ENCODE measurements at places on chromosomes 1 and 21. TPM values are rescaled to one million over a fixed set of nuclear protein-coding genes. Genes with fewer than 3 reads are reported as not detected.

Gene MYOC
- total RNA-seq, result not detected

Gene CLDN17
- total RNA-seq, result not detected

Gene CELA2B
- not detected for total RNA-seq

Gene SLC25A24
- total RNA-seq, result 31.8 TPM

Gene ANGPTL3
- total RNA-seq, result not detected

Gene VN1R5
- total RNA-seq, result not detected

Gene UTS2
- not detected for total RNA-seq

Gene TOR1AIP1
- total RNA-seq, result 62.0 TPM

Gene ETNK2
- total RNA-seq, result 6.7 TPM

Gene TRIM67
- total RNA-seq, result 0.08 TPM

Gene ADGRB2
- total RNA-seq, result 34.8 TPM

Gene IPO13
- 40.0 TPM for total RNA-seq

Gene CYP4A11
- total RNA-seq, result not detected

Gene PLA2G4A
- total RNA-seq, result not detected

Gene PCBP3
- not detected for total RNA-seq

Gene MYBPH
- not detected for total RNA-seq

Gene CENPF
- 156 TPM for total RNA-seq

Gene CEP350
- total RNA-seq, result 41.1 TPM

Gene MCOLN2
- 22.5 TPM for total RNA-seq

Gene PEAR1
- 16.1 TPM for total RNA-seq

Gene PCNX2
- 2.6 TPM for total RNA-seq

Gene LYPD8
- not detected for total RNA-seq

Gene RPAP2
- total RNA-seq, result 16.3 TPM

Gene HCN3
- total RNA-seq, result 7.8 TPM

Gene CYP4Z1
- total RNA-seq, result not detected

Gene LCE3E
- total RNA-seq, result not detected

Gene CR1L
- total RNA-seq, result not detected

Gene HMGCL
- total RNA-seq, result 30.8 TPM

Gene CACNA1S
- not detected for total RNA-seq

Gene CNKSR1
- 13.7 TPM for total RNA-seq

Gene CLCA1
- 0.08 TPM for total RNA-seq

Gene BATF3
- 2.4 TPM for total RNA-seq

Data from Panc1 (cell line).